ENCODE measurements at places on chromosomes 13 and 19. TPM values are rescaled to one million over a fixed set of nuclear protein-coding genes. Genes with fewer than 3 reads are reported as not detected.

The ACP5 gene
- 0.14 TPM for total RNA-seq

The GPX4 gene
- 516 TPM for total RNA-seq

The MAMSTR gene
- total RNA-seq = 0.50 TPM

The FGF22 gene
- total RNA-seq = 0.63 TPM

The MOB3A gene
- 13.7 TPM for total RNA-seq

The RAB3D gene
- 3.9 TPM for total RNA-seq

The DAND5 gene
- total RNA-seq = 0.07 TPM

The CYP4F8 gene
- total RNA-seq = not detected

The FFAR1 gene
- 0.02 TPM for total RNA-seq

The TNNI3 gene
- 8.1 TPM for total RNA-seq

The TBXA2R gene
- total RNA-seq = 1.6 TPM

The FARSA gene
- 69.5 TPM for total RNA-seq

The POGLUT2 gene
- 6.3 TPM for total RNA-seq

The CPB2 gene
- total RNA-seq = 0.08 TPM

The LILRA2 gene
- total RNA-seq = not detected

The FGF21 gene
- total RNA-seq = not detected

The ZNF317 gene
- 18.6 TPM for total RNA-seq

The PLPP2 gene
- 112 TPM for total RNA-seq

The CYP4F2 gene
- 0.07 TPM for total RNA-seq

The LSM7 gene
- 121 TPM for total RNA-seq

The IZUMO4 gene
- total RNA-seq = 0.81 TPM

The ZNF480 gene
- 6.1 TPM for total RNA-seq

The CBLC gene
- total RNA-seq = not detected

The PNMA8C gene
- total RNA-seq = not detected

The C1QTNF9 gene
- not detected for total RNA-seq

The SIGLEC7 gene
- not detected for total RNA-seq

The OR7C1 gene
- total RNA-seq = not detected
